T-helper 2 cell (primary cell): ENCODE measurements at places on chromosomes 12 and 14.

DNA sequence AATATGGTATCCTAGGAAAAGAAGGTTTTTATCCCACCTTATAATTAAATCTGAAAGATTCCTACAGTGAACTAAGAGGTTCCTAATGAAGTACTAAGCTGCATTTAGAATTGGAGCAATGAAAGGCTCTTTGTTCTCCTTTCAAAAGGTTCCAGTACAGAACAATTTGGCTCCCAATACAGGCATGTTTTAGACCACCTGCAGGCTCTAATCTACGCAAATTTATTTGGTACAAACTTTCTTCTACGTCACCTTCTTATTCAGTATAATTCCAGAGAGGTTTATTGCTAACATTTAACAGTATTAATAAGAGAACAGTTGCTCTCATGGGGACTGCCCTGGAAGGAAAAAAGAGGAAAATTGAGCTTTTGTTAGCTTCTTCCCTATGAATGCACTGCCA is 37.6 kb upstream of the SLCO1C1 start:
- no peak for DNase-seq

DNA sequence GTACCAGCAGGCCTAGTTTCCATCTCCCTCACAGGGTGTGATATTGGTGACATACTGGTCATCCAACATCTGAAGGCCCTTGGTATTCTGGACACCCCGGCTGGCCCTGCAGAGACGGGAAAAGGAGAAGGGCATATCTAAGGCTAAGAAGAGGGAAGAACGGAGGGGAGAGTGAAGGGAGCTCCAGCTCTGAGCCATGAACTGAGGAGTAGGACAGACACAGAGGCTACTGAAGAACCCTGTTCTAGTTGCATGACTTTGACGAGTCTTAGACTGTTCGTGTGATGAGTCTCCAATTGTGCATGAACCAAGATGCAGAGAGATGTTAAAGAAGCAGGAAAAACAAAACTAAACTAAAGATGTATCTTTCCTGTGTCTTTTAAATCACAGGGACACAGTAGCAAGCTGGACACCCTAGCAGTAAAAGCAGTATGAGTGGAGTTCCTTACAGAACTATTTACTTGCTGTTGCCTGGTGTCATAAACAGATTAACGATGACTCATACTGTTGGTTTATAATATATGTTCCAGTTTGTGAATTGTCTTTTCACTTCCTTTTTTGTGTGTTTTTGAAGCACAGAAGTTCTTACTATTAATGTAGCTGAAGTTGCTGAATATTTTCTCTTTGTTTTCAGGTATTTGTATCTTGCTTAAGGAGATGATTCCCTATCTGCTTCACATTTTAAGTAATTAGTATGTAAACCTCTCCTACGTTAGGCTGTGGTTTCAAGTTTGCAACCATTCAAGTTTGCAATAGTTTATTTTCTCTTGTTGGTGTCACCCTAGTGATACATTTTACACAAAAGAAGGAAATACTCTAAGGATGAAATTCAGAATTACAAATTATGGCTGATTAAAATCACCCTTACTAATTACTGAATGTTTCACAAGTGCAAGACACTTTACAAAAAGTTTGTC is 15.7 kb downstream of the FAR2 start:
- no peak for DNase-seq

GRCh38 chr12:104011253-104011652 is 38.7 kb downstream of the GLT8D2 start:
- DNase-seq, result no peak

GRCh38 chr12:51814311-51815088 is 34.0 kb downstream of the FIGNL2 start:
- DNase-seq, result peak; percentile 41

- DNase-seq, result no peak
Measured at GRCh38 chr12:65529771-65530435, 251.4 kb downstream of the MSRB3 start.

GRCh38 chr12:57552306-57552651 is 2.4 kb downstream of the KIF5A start:
- DNase-seq, result no peak

DNA sequence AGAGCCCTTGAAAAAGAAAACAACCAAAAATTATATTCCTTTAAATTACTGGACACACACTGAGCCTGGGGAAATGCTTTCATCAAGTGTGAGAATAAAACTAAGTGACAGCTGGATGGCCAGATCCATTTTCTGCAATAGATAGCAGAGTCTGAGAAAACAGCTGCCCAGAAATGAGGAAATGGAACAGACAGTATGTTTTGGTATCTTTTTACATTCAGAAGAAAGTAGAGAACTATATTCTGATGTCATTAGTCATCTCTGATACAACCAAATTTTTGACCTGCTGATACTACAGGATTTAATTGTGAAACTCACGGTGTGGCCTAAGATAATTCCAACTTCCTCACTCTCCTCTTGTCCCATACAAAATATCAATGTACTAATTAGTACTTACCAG is 78.2 kb downstream of the HMGA2 start:
- DNase-seq, result no peak

DNA sequence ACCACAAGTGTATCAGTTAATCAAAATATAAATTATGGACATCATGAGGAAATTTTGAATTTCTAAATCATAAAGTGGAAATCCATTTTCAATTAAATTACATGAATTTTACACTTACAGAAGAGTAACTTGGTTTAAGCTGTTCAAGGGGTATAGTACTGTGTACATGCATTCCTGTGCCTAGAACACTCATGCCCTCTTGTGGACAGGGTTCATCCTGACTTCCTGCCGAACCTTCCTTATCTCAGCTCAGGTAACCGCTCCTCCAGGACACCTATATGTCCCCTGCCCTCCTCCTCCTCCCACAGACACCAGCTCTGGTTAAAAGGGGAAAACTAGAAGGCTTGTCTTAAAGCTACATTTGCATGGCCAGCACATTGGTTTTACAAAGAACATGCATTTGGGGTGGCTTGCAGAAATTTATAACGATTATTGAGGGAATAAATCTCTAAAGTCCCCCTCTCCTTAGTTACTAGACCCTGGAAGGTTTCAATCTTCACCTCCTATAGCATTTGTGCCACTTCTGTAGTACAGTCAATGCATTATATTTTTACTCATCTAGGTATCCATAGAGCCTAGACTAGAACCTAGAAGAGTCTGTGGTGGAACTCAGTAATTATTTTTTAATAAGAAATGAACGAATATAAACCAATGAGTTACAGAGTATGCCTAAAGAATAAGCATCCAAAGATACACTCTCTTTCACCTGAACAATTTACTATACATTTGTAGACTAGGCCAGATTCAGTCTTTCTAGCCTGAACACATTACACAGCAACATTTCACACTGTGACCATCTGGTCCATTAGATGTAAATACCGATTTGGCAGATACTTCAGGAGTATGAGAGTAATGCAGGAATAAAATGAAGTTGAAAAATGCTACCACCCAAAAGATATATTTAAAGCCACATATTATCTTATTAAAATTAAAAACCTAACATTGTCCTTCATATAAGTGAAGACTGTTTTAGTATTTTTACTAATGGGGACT is 345.6 kb downstream of the PAWR start:
- DNase-seq, result no peak

GRCh38 chr14:72739446-72740405 is 154.2 kb downstream of the DPF3 start:
- no peak for DNase-seq

DNA sequence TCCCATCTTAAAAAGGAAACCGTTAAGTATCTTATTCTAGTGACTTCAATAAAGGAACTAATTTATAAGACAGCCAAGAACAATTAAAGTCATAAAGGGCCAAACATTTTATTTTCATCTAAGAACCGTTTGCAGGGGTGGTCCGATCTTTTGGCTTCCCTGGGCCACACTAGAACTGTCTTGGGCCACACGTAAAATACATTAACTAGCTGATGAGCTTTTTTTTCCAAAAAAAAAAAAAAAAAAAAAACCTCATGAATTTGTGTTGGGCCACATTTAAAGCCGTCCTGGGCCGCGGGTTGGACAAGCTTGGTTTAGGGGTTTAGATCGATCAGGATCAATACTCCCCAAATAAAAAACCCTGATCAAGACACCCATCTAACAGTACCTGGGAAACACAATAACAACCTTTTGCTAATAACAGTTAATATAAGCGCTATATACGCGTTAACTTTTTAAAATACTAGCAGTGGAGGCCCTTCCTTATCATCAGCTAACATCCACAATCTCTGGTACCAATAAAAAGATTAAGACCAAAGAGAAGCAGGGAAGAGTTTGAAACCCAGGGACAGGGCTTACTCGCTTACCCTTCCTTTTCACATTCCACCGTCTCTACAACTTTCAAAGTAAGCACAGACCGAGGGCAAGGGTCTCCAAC is 1.1 kb downstream of the NAP1L1 start:
- DNase-seq, result no peak

DNA sequence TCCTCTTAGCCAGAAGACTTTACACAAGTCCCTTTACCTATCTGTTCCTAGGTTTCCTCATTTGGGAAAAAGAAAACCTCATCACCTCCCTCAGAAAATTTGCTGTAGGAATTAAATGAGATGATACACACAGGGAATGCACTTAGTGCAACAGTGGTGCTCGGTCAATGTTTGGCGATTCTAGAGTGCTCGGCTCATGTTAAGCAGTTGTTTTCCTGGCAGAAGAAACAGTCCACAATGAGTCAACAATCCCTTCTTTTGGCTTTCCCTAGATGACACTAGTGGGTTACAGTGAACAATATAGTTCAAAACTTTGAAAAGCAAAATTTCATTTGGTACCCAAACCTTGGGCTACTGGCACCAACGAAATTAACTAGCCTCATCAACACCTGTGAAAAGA is 3.9 kb upstream of the TMEM233 start:
- no peak for DNase-seq

GRCh38 chr12:32824596-32824995 is 68.9 kb upstream of the YARS2 start:
- DNase-seq, result no peak

- DNase-seq, result no peak
Measured at GRCh38 chr14:62189698-62190097, 427.5 kb downstream of the SNAPC1 start.

DNA sequence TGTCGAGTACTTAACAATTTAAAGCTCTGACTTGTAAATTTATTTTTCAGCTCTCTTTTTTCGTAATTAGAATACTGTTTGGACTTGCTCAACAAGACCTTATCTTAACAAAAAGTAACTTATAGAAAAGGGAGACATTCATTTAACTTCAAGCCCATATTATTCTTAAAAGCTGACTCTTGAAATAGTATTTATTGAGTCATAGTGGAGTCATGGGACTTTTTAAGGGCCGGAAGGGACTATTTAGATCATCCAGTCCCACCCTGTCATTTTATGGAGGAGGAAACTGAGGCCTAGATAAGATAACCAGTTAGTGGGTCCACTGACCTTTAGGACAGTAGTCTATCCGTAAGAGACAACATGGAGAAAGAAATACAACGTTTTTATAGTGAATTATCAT is 1.5 kb downstream of the RAP1B start:
- DNase-seq, result no peak

DNA sequence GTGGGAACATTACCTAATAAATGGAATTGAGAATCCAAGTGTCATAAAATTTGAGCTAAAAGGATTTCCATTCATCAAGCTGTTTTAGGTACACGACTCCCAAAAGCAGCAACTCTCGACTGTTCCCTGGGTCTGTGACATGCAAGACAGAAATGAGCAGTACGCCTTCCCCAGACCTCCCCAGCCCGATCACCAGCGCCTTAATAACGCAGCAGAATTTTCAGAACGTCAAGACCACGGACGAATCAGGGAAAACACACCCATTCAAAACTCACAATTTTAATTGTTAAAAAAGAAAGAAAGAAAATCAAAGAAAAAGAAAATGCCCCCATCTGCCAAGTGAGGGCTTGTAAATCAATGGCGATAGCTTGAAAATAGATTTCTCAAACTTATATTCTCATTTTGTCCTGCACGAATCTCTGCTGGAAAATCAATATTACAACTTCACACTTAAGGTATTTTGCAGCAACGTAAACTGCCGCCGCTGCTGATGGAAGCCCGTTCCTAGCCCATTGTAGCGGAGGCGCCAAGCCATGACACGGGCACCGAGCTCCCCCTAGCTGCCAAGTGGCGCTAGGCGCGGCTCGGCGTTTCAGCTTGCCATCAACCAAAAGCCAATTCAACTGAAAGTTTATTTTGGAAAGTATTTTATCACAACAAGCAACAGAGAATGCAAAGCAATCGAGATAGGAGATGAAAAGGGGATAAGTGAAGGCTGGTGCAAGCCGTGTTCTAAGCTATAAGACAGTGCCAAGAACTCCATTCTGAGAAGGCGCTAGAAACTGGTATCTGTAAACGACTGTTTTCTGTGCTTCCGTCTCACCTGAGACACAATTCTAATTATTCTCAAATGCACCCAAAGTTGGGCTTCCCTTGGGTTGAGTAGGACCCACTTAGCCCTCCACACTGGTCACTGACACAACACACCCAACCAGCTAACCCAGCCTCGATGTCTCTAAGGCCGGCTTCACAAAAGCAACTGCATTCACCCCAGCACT is 5.5 kb downstream of the BCL11B start:
- DNase-seq, result peak; percentile 92

DNA sequence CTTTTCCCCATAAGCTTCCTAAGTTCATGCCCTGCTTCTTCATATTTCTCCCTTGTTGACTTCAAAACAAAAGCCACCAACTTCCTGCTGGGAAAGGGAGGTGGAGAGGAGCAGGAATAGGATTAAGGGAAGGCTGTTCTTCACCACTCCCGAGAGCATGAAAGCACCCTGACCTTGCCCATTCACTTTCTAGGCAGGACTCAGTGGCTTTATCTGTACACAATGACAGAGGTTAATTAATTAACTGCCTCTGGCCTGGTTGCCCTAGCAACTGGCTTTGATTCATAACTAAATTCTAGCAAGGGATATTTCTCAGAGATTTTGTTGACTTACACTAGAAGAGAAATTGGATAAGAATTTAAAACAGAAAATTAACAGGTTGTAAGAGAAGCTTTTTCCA is 396.8 kb downstream of the RPS29 start:
- DNase-seq, result no peak

DNA sequence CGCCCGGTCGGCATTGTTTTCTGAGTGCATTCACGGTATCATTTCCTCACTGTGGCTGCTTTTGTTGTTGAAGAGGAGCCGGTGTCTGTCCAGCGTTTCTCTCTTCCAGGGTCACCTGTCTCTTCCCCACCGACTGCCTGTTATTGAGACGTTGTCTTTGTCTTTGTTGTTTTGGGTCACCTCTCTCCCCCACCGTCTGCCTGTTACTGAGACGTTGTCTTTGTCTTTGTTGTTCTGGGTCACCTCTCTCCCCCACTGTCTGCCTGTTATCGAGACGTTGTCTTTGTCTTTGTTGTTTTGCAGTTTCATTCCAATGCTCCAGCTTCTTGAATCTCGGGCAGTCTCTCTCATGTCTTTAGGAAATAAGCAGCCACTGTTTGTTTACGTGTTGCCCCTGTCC is 69.9 kb downstream of the DDX51 start:
- no peak for DNase-seq

GRCh38 chr12:57149245-57149900 is 2.0 kb upstream of the LRP1-AS start:
- DNase-seq, result no peak

GRCh38 chr12:106140223-106140986 is 1.7 kb upstream of the NUAK1 start:
- no peak for DNase-seq

GRCh38 chr14:55893705-55894104 is 224.5 kb upstream of the PELI2 start:
- no peak for DNase-seq

GRCh38 chr12:121996945-121997612 is 24.6 kb upstream of the BCL7A start:
- DNase-seq, result no peak
